ENCODE measurements at places on chromosomes 12 and 14.

GRCh38 chr12:2058837-2059236, 6.0 kb downstream of the CACNA1C start:
- no peak for DNase-seq

- DNase-seq: no peak
Measured at GRCh38 chr12:11713202-11713601, 63.7 kb downstream of the ETV6 start.

- no peak for DNase-seq
Measured at GRCh38 chr14:74917646-74918081, 5.4 kb downstream of the RPS6KL1 start.

DNA sequence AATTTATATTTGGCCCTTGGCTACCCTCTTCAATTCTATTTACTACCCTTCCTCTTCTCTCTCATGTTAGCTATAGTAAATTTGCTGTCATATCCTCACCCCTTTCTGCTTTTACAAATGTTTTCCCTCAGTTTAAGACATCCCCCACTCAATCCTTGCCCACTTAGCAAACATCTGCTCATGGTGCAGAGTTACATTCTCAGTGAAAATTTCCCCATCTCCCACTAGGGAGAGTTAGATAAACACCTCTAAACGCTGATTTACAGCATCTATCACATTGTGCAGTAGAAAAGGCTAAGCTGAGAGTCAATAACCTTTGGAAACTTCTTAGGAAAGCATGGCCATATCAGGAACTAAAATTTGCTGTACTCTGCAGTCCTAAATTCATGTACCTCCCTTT, 69.0 kb downstream of the DENND5B start:
- no peak for DNase-seq

Measured in stromal cell of bone marrow (primary cell).